ENCODE measurements at places on chromosomes 2 and 18.

DNA sequence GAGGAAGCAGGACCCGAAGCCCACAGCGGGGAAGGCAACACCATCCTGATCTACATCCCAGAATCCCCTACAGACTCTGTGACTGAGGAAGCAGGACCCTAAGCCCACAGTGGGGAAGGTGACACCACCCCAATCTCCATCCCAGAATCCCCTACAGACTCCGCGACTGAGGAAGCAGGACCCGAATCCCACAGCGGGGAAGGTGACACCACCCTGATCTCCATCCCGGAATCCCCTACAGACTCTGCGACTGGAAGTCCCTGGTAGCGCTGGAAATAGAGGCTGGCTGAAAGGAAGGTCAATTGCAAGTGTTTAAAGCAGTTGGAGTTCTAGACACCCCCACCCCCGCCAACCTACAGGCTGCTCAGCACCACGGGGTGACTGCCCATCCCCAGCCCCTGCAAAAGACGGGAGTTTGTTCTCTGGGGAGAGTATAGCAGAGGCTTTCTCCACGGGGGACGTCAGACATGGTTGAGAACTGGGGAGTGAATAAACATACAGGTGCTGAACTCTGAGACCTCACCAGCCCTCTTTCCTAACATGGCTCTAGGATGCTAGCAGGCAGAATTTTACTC lies 21.0 kb downstream of the CIB4 start:
- DNase-seq: no peak

- DNase-seq: no peak
These were observed 293.6 kb upstream of the THUMPD2 start for GRCh38 chr2:40072442-40073232.

- no peak for DNase-seq
These were observed 160 bp downstream of the SPTBN1 start for GRCh38 chr2:54456362-54456611.

DNA sequence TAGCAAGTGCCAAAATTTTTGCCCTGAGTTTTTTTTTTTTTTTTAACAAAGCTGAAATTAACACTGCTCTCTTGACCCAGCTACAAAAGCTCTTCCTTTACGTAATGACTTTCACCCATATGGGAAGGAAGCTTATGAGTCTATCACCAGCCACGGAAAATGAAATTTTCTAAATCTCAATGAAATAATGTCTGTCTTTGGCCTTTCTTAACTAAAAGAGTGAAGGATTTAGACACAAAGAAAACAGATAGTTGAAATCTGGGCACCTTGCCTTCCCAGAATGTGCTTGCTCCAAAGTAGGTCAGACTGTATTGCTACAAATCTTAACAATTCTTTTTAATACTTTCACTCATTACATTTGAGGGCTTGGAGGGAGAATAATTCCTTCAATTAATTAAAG lies 180.8 kb upstream of the MGAT5 start:
- DNase-seq: no peak

DNA sequence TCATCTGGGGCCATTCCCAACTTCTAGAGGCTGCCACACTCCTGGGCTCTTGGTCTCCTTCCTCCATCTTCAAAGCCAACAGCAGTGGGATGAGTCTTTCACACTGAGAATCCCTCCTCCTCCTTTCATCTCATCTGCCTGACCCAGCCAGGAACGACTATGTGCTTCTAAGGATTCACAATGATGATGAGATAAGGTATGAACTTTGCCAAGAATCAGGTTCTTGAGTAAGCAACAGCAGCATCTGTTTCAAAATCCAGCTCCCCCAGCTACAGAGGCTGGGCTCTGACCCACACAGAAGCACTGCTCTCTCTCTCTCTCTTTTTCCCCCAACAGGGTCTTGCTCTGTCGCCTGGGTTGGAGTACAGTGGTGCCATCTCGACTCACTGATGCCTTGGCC lies 46.4 kb downstream of the TIMM21 start:
- no peak for DNase-seq

DNA sequence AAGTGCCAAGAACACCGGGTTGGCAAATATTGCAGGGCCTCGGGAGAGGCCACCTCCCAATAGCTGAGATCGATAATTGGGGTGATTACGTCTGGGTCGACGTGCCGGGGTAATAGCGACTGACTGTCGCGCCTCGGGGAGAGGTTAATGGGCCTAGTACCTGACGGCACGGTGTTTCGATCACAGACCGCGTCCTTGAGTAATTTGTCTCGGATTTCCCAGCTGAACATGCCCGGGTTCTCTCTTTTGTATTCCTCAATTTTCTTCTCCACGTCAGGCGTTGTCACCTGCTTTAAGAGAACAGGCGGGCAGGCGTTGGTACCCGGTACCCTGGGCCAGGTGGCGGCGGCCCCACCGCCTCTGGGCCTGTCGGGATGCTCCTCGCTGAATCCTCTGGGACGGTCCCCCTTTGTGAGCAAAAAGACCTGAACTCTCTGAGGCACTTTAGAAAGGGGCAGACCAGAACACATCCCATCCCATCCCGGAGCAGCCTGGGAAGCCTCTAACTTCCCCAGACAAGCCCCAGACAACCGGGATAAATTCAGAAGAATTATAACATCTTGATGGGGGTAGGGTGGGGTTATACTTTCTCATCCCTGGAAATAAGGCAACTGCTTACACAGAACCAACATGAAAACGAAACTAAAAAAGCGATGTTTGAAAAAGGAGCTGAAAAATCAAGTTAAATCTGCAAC lies 3.3 kb downstream of the PAX3 start:
- no peak for DNase-seq

- no peak for DNase-seq
These were observed 44.0 kb downstream of the GYPC start for GRCh38 chr2:126699716-126700581.

DNA sequence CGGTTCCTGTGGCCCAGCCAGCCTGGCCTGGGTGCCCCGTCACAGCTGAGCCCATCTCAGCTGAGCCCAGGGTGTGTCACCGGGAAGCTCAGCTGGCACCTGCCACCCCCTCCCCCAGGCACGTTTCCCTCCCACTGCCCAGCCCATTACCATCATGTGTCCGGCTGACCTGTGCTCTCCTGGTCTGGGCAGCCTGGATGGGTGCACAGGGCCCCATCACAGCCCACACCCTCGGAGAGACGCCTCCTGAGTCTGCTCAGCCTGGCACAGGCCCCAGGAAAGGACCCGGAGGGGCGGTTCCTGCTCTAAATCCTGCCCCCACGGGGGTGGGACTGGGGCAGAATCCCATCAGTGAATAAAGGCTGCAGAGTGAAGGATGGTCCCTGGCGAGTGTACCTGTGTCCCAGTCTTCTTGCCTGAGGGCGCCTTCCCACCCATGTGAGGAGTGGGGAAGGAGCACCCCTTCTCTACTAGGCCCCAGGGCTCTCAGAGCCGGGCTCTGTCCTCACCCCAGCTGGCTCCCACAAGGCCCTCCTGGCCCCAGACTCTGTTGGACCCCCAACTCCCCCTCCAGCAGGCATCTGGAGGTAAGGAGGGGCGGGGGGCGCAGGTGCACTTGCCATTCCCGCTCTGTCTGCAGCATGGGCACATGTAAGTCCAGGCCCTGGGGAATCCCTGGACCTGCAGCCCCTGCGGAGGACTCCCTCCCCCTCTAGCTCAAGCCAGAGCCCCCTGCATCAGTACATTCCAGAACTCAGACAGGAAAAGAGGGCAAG lies 21.2 kb downstream of the GPC1 start:
- no peak for DNase-seq

- no peak for DNase-seq
These were observed 17.9 kb upstream of the VPS4B start for GRCh38 chr18:63440219-63440618.

- no peak for DNase-seq
These were observed 146.4 kb downstream of the TANC1 start for GRCh38 chr2:159114835-159115234.

DNA sequence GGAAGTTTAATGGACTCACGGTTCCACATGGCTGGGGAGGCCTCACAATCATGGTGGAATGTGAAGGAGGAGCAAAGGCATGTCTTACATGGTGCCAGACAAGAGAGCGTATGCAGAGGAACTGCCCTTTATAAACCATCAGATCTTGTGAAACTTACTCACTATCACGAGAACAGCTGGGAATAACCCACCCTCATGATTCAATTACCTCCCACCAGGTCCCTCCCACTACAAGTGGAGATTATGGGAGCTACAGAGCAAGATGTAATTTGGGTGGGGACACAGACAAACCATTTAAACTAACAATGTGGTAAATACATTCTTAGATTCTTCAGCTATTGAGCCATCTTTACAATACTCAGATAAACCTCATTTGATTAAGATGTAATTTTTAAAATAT lies 176.1 kb downstream of the SH3BP4 start:
- DNase-seq: no peak

DNA sequence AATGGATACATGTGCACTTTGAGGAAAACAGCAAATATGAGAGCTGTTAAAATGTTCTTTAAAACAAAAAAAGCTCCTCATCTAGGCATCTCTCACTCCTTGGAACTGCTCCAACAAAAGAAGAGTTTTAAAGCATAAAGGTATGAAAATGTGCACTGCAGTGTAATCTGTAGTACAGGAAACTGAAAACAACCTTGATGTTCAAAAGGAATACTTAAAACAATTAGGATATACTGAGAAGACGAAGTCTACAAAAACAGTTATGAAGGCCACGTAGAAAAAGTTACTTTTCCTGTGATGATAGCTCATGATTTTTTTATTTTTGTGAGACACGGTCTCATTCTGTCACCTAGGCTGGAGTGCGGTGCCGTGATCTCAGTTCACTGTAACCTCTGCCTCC lies 2.1 kb upstream of the GPR75 start:
- no peak for DNase-seq
